ENCODE measurements at places on chromosomes 5 and 9.

GRCh38 chr5:169157064-169157463 is 143.9 kb downstream of the SLIT3 start:
- no peak for DNase-seq

DNA sequence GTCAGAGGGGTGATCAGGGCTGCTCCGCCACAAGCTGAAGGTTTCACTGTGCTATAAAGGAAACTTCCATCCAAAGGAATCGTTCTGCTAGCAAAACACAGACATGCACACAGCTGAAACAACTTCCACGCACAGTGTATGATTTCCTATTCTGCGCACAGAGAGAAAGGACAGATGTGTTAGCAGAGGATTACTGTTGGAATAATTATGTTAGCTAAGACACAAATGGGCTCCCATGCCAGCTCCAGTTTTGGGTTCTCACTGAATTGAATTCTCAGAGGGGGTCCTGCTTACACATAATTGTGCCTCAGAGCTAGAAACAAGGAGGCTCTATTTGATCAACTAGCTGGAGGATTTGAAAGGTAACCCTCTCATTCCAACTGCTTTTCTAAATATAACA is 352.4 kb downstream of the IRX2 start:
- DNase-seq = no peak

- no peak for DNase-seq
These were observed 4.9 kb upstream of the LHX2 start for GRCh38 chr9:124006448-124007361.

DNA sequence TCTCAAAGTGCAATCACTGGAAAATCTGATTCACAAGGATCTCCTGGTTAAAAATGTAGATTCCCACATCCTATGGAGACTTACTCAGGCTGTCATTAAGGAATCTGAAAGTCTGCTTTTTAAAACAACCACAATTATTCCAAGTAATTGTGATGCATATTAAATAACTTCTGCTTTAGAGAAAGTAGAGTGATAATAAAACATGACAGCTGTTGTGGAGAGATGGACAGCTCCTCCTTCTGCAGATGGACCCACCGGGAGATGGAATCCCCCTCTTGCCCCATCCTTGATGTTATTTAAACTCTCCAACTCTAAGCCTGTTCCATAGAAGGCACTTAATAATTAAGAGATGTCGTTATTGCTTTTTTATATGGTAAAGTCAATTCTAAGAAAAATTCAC is 802.2 kb downstream of the CDH12 start:
- DNase-seq = no peak

- no peak for DNase-seq
These were observed 155.3 kb upstream of the ABCA1 start for GRCh38 chr9:105083256-105083655.

DNA sequence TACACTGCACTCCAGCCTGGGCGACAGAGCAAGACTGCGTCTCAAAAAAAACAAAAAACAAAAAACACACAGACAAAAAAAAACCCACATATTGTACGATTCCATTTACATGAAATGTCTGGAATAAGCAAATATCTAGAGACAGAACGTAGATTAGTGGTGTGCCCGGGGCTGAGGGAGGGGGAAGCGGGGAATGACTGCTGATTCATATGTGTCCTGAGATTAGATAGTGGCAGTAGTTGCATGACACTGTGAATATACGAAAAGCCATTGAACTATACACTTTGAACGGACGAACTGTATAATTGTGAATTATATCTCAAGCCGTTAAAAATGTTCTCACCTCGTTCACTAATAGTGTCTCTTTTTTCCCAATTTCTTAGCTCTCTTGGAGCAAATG is 23.9 kb downstream of the FGF1 start:
- no peak for DNase-seq

- no peak for DNase-seq
These were observed 170.6 kb upstream of the MVB12B start for GRCh38 chr9:126155756-126156664.

DNA sequence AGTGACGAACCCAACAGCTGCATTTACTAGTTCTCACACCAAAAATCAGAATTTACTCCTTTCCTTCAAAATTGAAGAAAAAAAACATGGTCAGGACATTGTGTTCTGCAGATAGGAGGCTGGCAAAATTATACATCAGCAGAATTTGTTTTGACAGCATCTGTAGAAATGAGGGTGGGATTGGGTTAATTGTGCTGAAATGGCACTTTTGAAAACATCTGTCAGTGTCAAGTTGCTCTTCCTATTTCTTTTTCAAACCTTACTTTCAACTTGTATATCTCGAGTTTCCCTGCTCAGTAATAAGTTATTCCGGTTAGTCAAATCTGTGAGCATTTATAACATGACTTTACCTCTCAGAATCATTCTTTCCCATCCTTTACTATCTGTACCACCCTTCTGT is 19.8 kb downstream of the WDR36 start:
- DNase-seq = no peak

DNA sequence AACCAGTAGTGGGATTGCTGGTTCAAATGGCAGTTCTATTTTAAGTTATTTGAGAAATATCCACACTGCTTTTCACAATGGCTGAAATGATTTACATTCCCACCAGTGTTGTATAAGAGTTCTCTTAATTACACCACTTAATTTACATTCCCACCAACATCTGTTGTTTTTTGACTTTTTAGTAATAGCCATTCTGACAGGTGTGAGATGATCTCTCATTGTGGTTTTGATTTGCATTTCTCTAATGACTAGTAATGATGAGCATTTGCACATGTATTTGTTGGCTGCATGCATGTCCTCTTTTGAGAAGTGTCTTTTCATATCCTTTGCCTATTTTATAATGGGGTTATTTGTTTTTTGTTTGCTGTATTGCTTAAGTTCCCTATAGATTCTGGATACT is 688.3 kb downstream of the PRR16 start:
- no peak for DNase-seq

- DNase-seq = no peak
These were observed 35.2 kb downstream of the SLC35D2 start for GRCh38 chr9:96348261-96348660.

GRCh38 chr5:73693573-73694061 is 67.6 kb downstream of the ARHGEF28 start:
- no peak for DNase-seq

GRCh38 chr9:129305246-129305645 is 127.2 kb upstream of the IER5L start:
- DNase-seq = no peak

- DNase-seq = no peak
These were observed 84.3 kb downstream of the CAMSAP1 start for GRCh38 chr9:135823036-135823435.

GRCh38 chr9:38298503-38298902 is 94.0 kb upstream of the ALDH1B1 start:
- DNase-seq = no peak

- no peak for DNase-seq
These were observed 2.4 kb upstream of the RXRA start for GRCh38 chr9:134323741-134324358.

DNA sequence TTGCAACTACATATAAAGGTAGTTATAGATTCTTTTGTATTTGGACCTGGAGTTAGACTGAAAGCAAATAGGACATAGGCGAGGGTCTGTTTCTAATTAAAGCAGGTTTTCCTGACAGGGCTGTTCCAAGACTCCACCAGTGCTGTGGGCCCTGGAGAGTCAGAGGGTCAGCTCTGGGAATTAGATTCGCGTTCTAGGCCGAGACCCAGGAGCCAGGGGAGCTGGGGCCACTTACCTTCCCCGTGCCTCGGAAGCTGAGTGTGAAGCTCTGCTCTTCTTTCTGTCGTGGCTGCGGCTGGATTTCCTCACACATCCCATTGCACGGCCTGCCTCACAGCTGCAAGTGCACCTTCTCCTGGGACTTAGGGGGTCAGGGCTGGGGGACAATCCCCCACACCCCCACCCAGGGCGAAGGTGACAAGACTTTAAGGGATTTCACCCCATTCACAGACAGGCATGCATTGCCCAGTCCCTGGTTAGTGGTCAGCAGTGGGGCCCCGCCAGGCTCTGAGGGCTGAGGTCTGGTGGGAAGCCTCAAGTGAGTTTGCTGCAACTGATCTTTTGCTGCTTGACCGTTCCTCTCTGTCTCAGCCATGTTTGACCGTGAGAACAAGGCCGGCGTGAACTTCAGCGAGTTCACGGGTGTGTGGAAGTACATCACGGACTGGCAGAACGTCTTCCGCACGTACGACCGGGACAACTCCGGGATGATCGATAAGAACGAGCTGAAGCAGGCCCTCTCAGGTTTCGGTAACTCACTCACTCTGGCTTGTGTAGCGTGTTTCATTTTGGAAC is 15.3 kb upstream of the AHRR start:
- DNase-seq = no peak

GRCh38 chr5:14574096-14574495 is 7.5 kb upstream of the OTULINL start:
- DNase-seq = peak; percentile 62

DNA sequence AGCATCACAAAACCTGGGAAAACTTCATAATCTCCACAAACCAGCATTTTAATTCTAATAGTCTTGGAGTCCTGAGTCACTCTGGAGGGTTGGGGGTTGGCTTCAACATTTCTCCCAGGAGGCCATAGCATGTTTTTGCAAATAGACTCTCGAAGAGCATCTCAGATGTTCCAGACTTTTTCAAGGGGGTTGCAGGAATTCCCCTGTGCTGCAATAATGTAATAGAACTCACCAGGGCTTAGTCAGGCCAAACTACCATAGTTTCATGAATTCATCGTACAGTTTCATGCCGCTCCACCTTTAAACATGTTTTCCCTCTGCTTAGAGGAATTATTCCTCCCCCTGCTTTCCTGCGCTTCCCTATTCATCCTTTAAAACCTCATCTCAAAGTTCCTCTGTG is 499.5 kb upstream of the KLF4 start:
- peak; percentile 32 for DNase-seq

DNA sequence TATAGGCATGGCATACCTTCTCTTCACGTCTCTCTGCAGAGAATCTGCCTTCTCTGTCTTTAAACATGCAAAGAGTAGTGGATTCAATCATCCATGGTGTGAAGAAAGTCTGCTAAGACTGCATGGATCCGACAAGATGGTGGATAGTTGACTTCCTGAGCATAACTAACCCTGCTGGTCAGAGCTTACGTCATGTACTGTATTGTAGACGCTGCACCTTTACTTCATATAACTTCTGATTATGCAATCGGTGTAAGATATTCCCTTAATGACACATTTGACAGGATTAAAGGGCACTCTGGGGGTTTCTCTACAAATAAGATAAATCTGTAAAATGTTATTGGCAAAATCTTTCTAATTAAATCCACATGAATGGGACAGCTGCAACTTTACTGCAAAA is 240.3 kb upstream of the NREP start:
- DNase-seq = no peak

- DNase-seq = no peak
These were observed 40.4 kb downstream of the ELOVL7 start for GRCh38 chr5:60803712-60804111.

GRCh38 chr9:125430161-125431011 is 168.8 kb downstream of the GAPVD1 start:
- DNase-seq = no peak

DNA sequence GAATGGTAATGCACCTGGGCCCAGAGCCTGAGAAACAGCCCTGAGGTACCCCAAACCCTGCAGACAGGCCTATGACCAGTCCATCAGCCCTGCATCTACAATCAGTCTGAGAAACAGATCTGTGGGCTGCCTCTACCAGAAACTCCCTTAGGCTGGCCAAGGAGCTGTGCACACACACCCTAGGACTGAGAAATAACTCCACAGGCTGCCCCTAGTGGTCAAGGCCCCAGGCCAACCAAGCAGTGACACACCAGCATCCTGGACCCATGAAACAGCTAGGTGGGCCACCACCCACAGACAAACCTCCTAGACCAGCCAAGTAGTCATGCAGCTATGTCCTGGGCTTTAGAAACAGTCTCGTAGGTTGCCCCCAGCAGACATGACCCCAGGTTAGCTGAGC is 253.6 kb upstream of the VLDLR start:
- no peak for DNase-seq

GRCh38 chr9:69637193-69637816 is 34.9 kb downstream of the APBA1 start:
- DNase-seq = no peak

GRCh38 chr5:132063090-132063911 is 2.8 kb downstream of the IL3 start:
- peak; percentile 59 for DNase-seq

GRCh38 chr5:66793049-66793448 is 196.9 kb downstream of the MAST4 start:
- DNase-seq = no peak

DNA sequence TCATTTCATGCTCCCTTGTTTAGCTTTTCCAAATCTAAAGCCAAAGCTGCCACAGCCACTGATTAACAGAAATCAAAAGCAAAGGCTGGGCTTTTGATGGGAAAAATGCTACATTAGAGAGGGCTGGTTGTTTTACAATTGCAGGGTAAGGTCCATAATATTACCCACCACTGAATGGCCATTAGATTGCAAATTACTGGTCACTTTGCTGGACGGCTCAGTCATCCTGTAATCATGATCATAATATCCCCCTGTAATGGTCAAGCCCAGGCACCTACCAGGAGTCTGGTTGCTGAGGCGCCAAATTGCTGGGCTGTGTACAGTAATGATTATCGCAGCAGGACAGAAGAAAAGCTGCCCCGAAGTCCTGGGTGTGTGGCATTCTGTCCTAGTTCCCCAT is 286.5 kb downstream of the ZSWIM6 start:
- DNase-seq = no peak

DNA sequence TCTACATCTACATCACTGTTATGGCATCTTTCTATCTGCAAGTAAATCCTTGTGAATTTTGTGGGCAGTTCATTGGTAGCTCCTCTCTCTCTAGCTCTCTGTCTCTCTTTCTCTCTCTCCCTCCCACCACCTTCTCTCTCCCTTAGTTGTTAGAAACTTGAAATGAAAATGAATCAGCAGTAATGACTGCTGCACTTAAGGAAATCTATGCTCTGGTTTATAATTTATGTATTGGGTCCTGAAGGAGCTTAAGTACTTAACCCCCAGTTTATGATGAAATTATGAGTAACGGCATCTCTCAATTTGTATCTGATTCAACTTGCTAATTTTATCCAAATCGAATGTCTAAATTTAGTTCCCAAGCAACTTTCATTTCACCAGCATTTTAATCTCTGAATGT is 52.0 kb upstream of the PTGER4 start:
- DNase-seq = peak; percentile 24

DNA sequence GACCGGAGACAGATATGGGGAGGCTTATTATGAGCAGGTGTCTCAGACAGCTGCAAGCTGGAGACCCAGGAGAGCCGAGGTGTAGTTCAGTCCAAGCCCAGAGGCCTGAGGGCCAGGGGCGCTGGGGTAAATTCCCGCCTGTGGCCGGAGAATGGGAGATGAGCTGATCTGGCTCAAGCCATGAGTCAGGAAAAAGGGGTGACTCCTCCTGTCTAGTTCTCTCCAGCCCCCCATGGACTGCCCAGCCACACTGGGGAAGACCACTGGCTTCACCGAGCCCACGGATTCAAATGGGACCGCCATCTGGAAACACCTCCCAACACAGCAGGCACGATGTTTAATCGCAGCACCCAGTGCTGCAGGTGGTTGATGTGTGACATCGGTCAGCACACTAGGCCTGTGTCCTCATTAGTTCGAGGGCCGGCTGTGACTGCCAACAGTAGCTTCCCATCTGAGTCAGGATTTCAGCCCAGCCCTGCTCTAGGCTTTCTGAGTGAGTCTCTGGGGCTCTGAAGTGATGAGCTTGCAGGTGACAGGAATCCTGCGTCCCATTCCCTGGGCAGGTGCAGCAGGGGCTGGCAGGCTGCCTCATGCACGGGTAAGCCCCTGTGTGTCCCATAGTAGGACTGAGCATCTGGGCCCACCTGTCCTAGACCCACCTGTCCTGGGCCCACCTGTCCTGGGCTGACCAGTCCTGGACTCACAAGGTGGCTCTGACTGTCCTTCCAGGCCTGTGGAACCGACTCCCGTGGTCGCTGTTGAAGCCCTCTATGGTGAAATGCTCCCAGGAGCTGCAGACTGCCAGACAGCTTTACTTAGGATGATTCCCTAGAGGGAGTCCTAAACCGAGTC is 49.7 kb downstream of the AHRR start:
- DNase-seq = no peak
